Occipital lobe (tissue), 3 donors: ENCODE measurements at places on chromosomes 3 and 15.

- DNase-seq, result peak; percentile 81
Observed at GRCh38 chr3:42264399-42265058, 1.5 kb downstream of the CCK start.

DNA sequence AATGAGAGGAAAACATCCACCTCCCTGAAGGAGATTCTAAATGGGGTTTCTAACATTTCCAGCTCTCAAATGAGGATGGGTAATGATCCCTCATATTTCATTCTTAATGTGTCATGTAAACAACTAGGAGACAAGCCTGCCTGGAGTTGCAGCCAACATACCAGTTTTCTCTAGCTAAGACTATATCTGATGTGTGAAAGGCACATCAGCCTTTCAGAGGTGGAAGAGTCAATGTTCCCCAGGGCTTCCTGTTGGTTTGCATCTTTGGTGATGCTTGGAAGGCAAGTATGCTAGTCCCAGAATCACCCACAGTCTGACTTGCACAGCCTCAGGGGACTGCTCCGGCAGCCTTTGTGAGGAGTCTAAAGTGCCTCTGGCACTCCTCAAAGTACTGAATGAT, 921.2 kb downstream of the SQOR start:
- DNase-seq, result no peak

GRCh38 chr15:52019394-52020220, 588 bp downstream of the MAPK6 start:
- DNase-seq, result peak; percentile 71

- DNase-seq, result no peak
Observed at GRCh38 chr3:21326704-21327475, 424.1 kb downstream of the ZNF385D start.

GRCh38 chr15:32105258-32106241, 75.2 kb downstream of the CHRNA7 start:
- no peak for DNase-seq

- no peak for DNase-seq
Observed at GRCh38 chr3:43969944-43970343, 271.7 kb upstream of the TOPAZ1 start.

GRCh38 chr3:52145736-52146110, 8.5 kb downstream of the POC1A start:
- no peak for DNase-seq

- no peak for DNase-seq
Observed at GRCh38 chr3:102085431-102086176, 236.3 kb downstream of the NFKBIZ start.

DNA sequence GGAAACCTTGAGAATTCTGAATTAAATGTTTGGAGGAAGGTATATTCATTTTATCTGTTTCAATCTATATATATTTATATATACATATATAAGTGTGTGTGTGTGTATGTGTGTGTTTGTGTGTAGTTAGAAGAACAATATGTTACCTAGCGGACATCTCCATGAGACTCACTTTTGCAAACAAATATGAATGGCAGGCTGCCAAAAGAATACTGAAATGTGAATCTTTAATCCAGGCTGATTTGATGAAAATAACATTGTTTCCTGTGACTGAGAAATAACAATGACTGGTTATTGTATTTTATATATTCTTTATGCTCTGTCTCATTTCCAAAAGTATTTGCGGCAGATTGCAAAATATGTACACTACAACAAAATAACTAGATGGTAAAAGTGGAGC, 255.5 kb upstream of the TGFBR2 start:
- DNase-seq, result no peak

DNA sequence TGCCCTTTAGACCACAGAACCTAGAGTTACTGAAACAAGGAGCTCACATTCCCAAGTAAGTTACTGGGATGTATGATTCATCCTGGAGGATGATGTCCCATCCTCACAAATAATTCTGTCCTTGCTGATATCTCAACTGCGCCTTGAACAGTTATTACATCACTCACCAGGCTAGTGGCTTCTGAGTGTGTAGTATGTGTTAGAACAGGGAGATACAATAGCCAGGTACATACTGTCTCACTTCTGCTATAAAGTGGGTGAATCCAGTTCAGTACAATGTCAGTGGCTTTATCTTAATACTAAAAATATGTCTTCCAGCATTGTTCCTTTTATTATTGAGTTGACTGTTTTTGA, 483.2 kb upstream of the FRG2C start:
- DNase-seq, result no peak

DNA sequence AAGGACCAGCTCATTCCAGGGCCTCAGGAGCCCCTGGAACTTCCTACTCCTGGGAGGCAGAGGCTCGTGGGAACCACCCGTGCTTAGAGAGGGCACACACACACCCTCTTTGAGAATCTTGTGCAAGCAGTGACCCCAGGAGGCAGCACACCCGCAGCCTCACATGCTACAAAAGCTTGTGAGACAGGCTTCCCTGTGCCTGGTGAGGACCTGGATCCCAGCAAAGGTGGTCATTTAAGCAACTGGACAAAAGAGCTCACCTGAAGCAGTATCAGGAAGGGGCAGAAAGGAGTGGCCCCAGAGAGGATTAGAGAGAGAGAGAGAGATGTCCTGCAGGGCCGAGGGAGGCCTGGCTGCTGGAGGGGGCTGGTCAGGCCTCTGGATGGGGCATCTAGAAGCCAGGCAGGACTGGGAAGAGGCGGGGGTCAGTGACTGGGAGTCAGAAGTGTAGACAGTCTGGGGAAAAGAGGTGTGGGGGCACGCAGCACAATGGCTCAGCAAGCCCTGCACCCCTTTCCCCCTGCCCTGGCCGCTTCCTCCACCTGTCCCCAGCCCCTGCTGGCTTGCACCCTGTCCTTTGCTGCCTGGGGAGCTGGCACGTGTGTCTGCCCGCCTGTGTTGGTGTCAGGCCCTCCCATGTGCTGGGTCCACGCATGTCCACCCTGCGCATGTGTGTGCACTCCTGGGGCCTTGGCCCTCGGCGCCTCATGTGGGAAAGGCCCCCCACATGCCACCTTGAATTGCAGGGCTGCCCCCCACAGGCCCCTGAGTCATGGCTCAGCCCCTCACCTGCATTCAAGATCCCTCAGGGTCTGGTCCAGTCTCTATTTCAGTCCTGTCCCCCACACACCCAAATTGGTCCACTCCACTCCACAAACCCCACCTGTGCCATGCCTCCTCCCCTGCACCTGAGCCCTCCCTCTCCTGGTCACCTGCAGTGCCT, 36.9 kb downstream of the TSPAN3 start:
- no peak for DNase-seq

DNA sequence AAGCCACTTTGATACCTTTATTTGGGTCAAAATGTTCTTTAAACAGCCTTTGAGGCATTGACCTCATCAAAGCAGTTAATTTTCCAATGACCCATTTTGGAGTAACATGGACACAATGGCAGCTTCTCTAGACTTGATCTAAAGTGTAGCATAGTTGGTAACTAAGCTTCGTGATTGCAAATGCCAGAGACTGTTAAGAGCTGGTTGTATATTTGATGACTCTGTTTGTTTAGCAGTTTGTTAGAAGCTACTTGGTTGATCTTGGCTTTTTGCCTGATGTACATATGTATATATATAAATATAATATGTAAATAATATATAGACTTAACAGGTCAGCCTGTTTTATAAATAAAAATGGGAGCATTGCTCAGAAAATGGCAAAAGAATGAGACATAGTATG, 68.4 kb downstream of the MITF start:
- no peak for DNase-seq

DNA sequence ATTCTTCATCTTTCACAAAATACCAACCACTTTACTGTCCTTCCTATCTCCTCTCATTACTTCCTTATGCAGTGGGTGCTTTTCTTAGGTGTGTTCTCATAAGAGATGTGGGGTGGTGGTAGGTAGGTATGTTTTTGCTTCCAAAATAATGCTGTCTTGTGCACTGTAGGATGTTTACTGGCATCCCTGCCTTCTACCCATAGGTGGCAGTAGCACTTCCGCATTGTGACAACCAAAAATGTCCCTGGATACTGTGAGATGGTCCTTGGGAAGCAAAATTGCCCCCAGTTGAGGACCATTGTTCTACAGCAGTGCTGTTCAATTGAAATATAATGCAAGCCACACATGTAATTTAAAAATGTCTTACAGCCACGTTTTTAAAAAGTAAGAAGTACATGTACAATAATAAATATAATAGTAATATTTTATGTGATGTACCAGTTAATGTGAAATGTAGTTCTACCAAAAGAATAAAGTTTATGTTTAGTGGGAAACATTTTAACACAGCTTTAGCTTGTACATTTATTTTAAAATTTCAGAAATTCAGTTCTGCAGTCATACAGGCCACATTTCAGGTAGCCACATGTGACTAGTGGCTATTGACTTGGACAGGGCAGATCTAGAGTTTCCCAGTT, 75.2 kb downstream of the NEO1 start:
- DNase-seq, result no peak

GRCh38 chr3:70471464-70472342, 159.3 kb upstream of the MDFIC2 start:
- DNase-seq, result no peak

- DNase-seq, result no peak
Observed at GRCh38 chr15:90126022-90126421, 23.8 kb upstream of the IDH2 start.

- no peak for DNase-seq
Observed at GRCh38 chr3:157487339-157487738, 15.9 kb downstream of the VEPH1 start.

- peak; percentile 65 for DNase-seq
Observed at GRCh38 chr15:80778964-80779657, at the start of gene CEMIP. Gene CEMIP, plus strand, starts transcription at chr15:80779370. Its CDS starts 94,510 bp downstream, at chr15:80873880.

DNA sequence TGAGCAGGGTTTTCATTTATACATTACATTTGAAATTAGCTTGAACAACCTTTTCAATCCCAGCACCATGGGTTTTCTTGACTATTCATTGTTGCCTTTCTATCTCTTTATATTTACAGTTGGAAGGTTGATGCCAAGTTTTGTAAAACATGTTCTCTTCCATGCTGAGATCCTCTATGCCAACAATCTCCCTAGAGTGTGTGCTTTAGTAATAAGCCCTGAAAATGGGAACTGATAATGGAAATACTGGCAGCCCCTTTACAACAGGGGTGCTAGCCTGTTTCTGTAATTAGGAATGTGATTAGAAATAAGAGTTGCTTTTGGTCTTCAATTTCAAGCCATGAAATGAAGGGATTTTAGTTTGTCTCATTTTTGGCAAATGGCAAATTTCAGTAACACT, 239.9 kb upstream of the NAALADL2 start:
- DNase-seq, result no peak

- no peak for DNase-seq
Observed at GRCh38 chr15:63791228-63791627, 42.5 kb downstream of the HERC1 start.

DNA sequence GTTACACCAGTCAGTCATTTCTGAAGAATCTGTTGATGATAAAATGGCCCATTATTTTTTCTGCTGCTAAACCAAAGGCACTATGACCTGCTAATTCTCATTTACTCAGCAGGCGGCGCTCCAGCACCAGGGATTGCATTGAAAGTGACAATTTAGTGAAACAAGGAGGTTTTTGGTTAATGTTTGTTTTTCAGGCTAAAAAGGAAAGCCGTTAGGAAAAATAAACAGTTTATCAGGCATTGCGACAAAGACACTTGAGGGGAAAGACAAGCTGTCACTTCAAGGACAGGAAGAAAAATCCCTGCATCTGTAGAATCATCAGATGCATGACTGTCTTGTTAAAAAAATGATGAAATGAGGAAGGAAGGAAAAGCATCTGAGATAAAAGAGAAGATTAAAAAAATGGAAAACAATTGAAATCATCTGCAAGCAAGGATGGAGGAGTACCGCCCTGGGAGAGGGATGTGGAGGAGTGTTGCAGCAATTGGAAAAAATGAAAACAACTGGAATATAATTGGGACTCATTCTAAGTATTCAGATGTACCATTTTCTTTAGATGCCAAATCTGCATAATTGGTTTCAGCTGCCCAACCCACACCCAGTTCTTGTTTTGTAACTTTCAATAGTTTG, 54.0 kb downstream of the NR1D2 start:
- peak; percentile 68 for DNase-seq
